ENCODE measurements at places on chromosomes 1 and 21. TPM values are rescaled to one million over a fixed set of nuclear protein-coding genes. Genes with fewer than 3 reads are reported as not detected.

The CFAP57 gene
- total RNA-seq, result not detected

GRCh38 chr1:206703661-206704060 is 19.0 kb downstream of the MAPKAPK2 start:
- H3K4me1 ChIP-seq, result peaks cover 75% of the 10 kb centered on the region
- H3K4me3 ChIP-seq, result no peak overlapping the region

- no peaks in the 10 kb centered on the region for H3K36me3 ChIP-seq
- H3K27me3 ChIP-seq, result no peaks in the 10 kb centered on the region
- no peak overlapping the region for H3K4me3 ChIP-seq
- no peak overlapping the region for H3K27ac ChIP-seq
- DNase-seq, result no peak
Measured at GRCh38 chr21:16568244-16568643, 838.5 kb downstream of the USP25 start.

- no peaks in the 10 kb centered on the region for H3K36me3 ChIP-seq
- no peak for DNase-seq
- no peak overlapping the region for H3K27ac ChIP-seq
- no peaks in the 10 kb centered on the region for H3K4me1 ChIP-seq
Measured at GRCh38 chr1:79472067-79472656, 465.6 kb upstream of the ADGRL4 start.

DNA sequence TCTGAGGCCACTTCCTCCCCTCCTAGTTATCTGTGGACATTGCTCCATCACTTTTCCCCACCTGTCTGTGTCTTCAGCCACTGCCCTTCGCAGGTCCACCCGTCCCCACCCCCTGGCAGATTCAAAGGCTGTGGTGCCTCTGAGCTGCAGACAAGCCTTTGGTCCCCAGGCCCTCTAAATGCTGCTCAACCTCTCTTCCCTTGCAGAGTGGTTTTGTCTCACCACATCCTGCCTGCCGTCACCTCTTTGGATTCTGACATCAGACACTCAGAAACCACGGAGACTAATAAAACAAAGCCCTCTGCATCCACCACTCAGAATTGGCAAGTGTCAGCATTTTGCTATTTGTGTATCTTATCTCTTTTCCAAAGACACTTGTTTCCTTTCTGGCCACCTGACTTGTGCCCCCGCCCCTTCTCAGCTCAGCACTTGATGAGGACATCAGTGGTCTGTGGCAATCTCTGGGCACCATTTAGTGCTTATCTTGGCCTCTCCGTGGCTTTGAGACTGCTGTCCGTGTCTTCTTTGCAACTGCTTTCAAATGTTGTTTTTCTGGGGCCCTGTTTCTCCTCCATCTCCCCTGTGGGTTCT is 7.7 kb downstream of the CNIH3 start:
- DNase-seq, result peak; percentile 94
- no peak overlapping the region for H3K4me3 ChIP-seq
- peak overlapping the region; percentile 73 for H3K27ac ChIP-seq

The IL24 gene
- not detected for total RNA-seq

The CD46 gene
- 110 TPM for total RNA-seq

- H3K4me1 ChIP-seq, result peaks cover 5% of the 10 kb centered on the region
- no peak overlapping the region for H3K27ac ChIP-seq
- DNase-seq, result no peak
Measured at GRCh38 chr1:25148673-25149300, 83.5 kb downstream of the SYF2 start.

The BRDT gene
- not detected for total RNA-seq

- H3K27ac ChIP-seq, result no peak overlapping the region
- H3K36me3 ChIP-seq, result peaks cover 5% of the 10 kb centered on the region
- peaks cover 3% of the 10 kb centered on the region for H3K4me1 ChIP-seq
- no peaks in the 10 kb centered on the region for H3K27me3 ChIP-seq
Measured at GRCh38 chr1:8412183-8412831, 94.4 kb downstream of the SLC45A1 start.

- DNase-seq, result no peak
- H3K4me3 ChIP-seq, result no peak overlapping the region
- H3K27me3 ChIP-seq, result no peaks in the 10 kb centered on the region
Measured at GRCh38 chr1:52674497-52675384, 23.4 kb downstream of the COA7 start.

The NID1 gene
- total RNA-seq, result 0.85 TPM

GRCh38 chr1:38641661-38642060 is 217.9 kb downstream of the RRAGC start:
- no peak overlapping the region for H3K4me3 ChIP-seq
- H3K27ac ChIP-seq, result no peak overlapping the region
- DNase-seq, result no peak
- H3K36me3 ChIP-seq, result no peaks in the 10 kb centered on the region
- H3K4me1 ChIP-seq, result no peaks in the 10 kb centered on the region

- H3K4me1 ChIP-seq, result peaks cover 41% of the 10 kb centered on the region
- H3K36me3 ChIP-seq, result no peaks in the 10 kb centered on the region
- H3K4me3 ChIP-seq, result no peak overlapping the region
- H3K27ac ChIP-seq, result peak overlapping the region; percentile 55
Measured at GRCh38 chr1:204087893-204088528, 15.1 kb downstream of the SOX13 start.

The EDARADD gene
- total RNA-seq, result 2.0 TPM

The FCRL6 gene
- 138 TPM for total RNA-seq

GRCh38 chr1:212678456-212679410 is 20.9 kb downstream of the BATF3 start:
- no peak for DNase-seq
- H3K4me3 ChIP-seq, result no peak overlapping the region
- no peaks in the 10 kb centered on the region for H3K27me3 ChIP-seq
- H3K27ac ChIP-seq, result no peak overlapping the region

- H3K27me3 ChIP-seq, result no peaks in the 10 kb centered on the region
- no peak overlapping the region for H3K27ac ChIP-seq
- H3K4me3 ChIP-seq, result no peak overlapping the region
- no peak for DNase-seq
- H3K36me3 ChIP-seq, result no peaks in the 10 kb centered on the region
Measured at GRCh38 chr1:241985787-241986186, 13.1 kb downstream of the MAP1LC3C start.

DNA sequence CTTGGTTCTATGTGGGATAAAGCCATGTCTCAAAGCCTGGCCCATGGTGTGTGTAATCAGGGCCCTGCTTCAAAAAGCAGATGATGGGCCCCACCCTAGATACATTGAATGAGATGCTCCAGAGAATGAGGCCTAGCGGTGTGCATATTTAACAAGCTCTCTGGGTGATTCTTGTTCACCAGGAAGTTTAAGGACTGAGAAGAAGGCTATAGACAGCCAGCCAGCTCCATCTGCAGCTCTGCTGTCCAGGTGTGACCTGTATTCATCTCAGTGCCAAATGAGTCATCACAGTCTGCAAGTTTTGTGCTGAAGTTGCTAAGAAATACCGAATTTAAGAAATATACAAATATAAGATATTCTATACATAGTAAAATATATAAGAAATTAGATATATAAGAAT is 182.0 kb upstream of the RUNX1 start:
- H3K36me3 ChIP-seq, result no peaks in the 10 kb centered on the region
- H3K4me1 ChIP-seq, result peaks cover 21% of the 10 kb centered on the region

- H3K4me1 ChIP-seq, result no peaks in the 10 kb centered on the region
- DNase-seq, result no peak
- H3K36me3 ChIP-seq, result no peaks in the 10 kb centered on the region
- H3K27ac ChIP-seq, result no peak overlapping the region
- H3K27me3 ChIP-seq, result peaks cover 2% of the 10 kb centered on the region
Measured at GRCh38 chr1:52234708-52235107, 92.8 kb downstream of the ZFYVE9 start.

DNA sequence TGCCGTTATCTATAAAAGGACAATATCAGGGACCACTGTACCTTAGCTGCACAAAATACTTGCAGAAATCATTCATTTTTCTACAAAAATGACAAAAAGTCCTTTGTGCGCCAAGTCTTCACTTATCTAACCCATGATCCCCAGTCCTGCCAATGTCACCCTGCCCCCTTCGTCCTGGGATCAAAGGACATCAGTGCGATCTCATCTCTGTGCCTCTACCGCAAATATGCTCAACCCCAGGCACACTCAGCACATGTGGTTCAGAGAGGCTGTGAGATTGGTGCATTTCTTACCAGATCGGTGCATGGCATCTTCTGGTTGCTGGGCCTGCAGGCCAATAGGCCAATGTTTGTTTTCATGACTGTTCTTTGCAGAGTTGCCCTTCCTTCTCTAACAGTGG is 72.8 kb downstream of the NFASC start:
- no peaks in the 10 kb centered on the region for H3K4me1 ChIP-seq
- no peak overlapping the region for H3K4me3 ChIP-seq
- no peak for DNase-seq
- no peaks in the 10 kb centered on the region for H3K36me3 ChIP-seq

The RUNX1 gene
- total RNA-seq, result 62.1 TPM

DNA sequence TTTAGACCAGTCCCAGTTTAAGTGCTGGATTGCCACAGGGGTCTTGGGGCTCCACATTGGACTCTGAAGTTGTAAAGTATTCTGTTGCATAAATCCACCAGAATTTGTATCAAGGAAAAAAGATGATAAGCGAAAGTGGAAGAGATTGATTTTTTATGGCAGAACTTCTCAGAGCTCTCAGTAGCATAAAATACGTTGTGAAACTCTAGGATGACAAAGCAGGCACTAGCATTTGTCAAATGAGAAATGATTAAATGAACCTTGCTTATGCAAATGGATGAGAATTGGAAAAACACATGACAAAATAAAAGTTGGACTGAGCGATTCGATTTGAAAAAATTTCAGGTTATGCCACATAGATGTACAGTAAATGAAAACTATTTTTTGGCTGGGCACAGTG is 253.8 kb upstream of the RAB4A start:
- no peak overlapping the region for H3K4me3 ChIP-seq
- no peaks in the 10 kb centered on the region for H3K27me3 ChIP-seq
- DNase-seq, result no peak
- no peak overlapping the region for H3K27ac ChIP-seq
- H3K4me1 ChIP-seq, result no peaks in the 10 kb centered on the region

DNA sequence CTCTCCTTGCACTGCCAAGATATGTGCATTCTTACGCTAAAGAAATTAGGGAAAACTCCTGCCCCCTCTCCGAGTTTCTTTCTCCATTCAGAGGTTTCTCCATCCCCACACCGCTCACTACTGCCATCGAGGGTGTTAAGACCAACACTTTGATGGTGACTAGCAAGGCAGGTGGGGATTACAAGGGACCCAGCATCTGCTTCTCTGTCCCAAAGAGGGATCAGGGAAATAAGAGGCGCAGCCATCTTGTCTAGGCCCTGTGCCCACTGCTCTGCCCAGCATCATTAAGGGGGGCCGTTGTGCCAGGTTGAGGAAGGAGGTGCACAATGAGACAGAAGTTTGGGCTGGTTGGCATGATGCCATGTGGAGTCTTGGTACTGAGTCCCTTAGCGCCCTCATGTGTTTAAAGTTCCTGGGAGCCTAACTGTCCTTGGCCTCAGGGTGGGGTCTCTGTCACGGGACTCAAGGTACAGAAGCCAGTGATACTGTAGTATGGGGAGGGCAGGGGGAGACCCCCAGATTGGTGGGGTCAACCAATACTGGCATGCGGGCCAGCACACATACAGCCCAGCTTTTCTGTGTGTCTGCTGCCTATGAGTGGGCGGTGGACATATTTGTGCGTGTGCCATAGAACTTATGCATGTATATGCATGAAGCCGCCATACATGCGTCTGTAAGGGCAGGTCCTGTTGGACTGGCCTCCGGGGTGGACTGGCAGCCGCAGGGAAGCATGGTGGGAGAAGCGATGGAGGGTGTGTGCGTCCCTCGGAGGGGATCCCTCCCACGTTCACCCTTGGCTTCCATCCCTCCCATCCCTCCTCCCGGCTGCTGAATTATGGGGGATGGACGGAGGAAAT is 5.5 kb downstream of the EFNA3 start:
- H3K4me3 ChIP-seq, result no peak overlapping the region
- H3K36me3 ChIP-seq, result no peaks in the 10 kb centered on the region
- no peak overlapping the region for H3K27ac ChIP-seq
- no peak for DNase-seq
- H3K27me3 ChIP-seq, result peaks cover 50% of the 10 kb centered on the region

The MYOG gene
- not detected for total RNA-seq

DNA sequence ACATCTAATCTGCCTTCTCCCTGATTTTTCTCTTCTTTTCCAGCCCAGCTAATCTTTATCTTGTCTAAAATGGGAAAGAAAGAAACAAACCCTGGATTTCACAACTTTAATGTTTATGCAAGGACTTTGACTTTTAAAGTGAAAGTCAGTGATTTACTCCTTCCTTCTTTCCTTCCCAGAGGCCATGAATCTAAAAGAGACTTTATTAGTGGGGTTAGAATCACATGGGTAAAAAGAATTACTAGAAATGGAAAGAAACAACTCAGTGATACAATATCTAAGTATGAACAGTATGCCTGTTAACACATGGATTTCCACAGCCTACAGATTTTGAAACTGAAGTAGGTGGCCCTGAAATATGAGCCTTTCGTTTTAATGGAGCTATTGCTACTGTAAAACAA is 59.8 kb upstream of the KCNK2 start:
- no peaks in the 10 kb centered on the region for H3K36me3 ChIP-seq
- no peaks in the 10 kb centered on the region for H3K27me3 ChIP-seq
- no peak overlapping the region for H3K27ac ChIP-seq
- H3K4me1 ChIP-seq, result no peaks in the 10 kb centered on the region

DNA sequence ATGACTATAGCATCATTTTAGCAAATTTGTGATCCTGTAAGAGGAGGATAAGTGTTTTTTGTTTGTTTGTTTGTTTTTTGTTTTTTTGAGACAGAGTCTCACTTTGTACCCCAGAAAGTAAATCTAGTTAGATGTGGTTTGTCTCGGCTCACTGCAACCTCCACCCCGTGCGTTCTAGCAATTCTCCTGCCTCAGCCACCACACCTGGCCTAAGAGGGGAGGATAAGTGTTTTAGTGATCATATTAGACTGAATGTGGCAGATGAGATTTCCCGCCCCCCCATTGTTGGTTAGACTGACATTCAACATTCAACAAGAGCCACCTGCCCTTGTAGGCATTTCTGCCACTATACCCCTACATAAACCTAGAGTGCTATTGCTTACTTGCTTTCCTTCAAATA is 98.5 kb downstream of the OSBPL9 start:
- H3K36me3 ChIP-seq, result no peaks in the 10 kb centered on the region
- no peaks in the 10 kb centered on the region for H3K4me1 ChIP-seq
- H3K27me3 ChIP-seq, result no peaks in the 10 kb centered on the region
- H3K4me3 ChIP-seq, result no peak overlapping the region

DNA sequence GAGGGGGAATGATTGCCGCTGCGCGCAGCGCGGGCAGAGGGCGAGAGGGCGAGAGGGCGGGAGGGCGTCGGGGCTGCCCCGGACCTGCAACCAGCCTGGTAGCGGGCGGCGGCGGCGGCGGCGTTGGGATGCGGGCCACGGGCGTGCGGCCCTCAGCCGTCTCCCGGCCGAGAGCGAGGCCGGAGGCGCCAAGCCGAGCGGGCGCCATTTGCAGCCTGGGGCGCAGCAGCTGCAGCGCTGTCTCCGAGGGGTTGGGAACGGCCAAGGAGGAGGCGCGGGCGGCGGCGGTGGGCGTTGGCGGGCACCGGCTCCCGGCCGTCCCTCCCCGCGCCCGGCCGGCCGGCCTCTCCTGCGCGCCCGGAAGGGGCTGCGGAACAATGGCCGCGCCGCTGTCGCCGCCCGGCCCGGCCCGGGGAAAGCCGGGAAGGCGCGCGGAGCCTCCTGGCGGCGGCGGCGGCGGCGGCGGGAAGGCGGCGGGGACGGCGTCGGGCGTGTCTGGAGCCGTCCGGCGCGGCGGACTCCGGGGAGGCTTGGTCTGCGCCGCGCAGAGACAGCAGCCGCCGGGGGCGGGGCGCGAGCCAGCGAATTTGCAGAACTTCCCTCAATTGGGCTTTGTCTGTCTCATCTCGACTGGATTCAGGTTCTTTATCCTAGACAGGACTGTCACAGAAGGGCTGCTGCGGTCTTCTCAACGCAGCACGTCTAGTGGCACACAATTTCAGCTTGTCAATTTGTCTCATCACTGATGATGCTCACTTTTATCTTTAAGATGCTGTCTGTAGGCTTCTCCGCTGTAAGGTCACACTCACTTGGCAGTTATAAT is 35.7 kb downstream of the ZBTB8B start:
- H3K4me1 ChIP-seq, result peaks cover 7% of the 10 kb centered on the region
- no peaks in the 10 kb centered on the region for H3K36me3 ChIP-seq
- H3K27ac ChIP-seq, result no peak overlapping the region
- H3K4me3 ChIP-seq, result no peak overlapping the region
- DNase-seq, result peak; percentile 18

The MAPKAPK2 gene
- 137 TPM for total RNA-seq

Data from natural killer cell (primary cell).